ENCODE measurements at places on chromosomes 12 and 14. TPM values are rescaled to one million over a fixed set of nuclear protein-coding genes. Genes with fewer than 3 reads are reported as not detected.

BEGAIN gene
- total RNA-seq: 1.3 TPM

NDUFB1 gene
- total RNA-seq: 266 TPM

MYO1H gene
- total RNA-seq: not detected

KERA gene
- total RNA-seq: not detected

ETFBKMT gene
- 2.6 TPM for total RNA-seq

CLEC6A gene
- total RNA-seq: not detected

SLC38A1 gene
- total RNA-seq: 89.2 TPM

DNA sequence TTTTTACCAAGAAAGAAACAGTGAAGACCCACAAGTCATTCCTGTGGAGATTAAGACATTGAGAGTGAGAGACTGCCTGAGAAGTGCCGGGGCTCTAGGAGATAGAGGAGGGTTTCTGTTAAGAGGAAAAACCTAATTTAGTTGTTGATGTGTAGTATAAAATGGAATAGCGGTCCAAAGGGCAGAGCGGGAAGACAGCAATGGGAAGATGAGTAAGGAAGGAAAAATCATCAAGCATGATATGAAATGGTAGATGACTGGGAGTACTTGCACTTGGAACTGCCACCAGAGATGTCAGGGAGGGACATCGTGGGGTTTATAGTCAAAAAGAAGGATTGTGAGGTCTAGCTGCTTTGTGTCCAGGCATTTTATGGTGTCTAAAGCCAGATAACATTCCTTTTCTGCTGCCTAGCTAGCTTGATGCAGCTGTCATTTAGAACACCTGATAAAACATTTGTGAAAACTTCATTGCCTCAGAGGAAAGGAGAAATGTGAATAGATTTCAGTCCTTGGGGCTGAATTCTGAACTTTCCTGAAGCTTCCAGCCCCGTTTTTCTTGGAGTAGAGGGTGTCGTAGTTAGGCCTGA lies 20.1 kb upstream of the PSEN1 start:
- DNase-seq: no peak

DNA sequence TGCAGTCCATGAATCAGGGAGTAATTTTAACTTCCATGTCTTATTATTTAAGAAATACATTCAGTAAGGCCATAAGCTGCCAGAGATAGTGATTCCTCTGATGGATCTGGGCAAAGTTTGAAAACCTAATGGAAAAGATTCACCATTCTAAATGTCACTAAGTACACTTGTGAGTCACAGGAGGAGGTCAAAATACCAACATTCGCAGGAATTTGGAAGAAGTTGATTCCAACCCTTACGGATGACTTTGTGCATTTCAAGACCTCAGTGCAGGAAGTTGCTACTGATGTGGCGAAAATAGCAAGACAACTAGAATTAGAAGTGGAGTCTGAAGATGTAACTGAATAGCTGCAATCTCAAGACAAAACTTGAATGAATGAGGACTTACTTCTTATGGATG lies 69.8 kb downstream of the OSBPL8 start:
- DNase-seq: no peak

GRCh38 chr14:92436115-92436776 lies 77.3 kb upstream of the RIN3 start:
- no peak for DNase-seq

GRCh38 chr12:130796985-130797686 lies 41.9 kb downstream of the STX2 start:
- DNase-seq: no peak

DNA sequence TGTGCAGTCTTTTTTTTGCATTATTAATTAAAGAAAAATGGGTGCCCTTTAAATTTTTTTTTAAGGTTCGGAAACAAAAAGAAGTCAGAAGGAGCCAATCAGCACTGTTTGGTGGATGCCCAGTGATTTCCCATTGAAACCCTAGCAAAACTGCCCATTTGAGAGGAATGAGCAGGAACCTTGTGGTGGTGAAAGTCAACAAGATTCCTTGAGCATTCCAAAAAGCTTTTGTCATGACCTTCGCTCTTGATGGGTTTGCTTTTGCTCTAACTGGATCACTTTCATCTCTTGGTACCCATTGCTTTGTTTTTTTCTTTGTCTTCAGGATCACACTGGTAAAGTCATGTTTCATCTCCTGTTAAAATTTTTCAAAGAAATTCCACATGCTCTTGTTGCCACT lies 54.1 kb downstream of the ADIPOR2 start:
- DNase-seq: no peak

DNA sequence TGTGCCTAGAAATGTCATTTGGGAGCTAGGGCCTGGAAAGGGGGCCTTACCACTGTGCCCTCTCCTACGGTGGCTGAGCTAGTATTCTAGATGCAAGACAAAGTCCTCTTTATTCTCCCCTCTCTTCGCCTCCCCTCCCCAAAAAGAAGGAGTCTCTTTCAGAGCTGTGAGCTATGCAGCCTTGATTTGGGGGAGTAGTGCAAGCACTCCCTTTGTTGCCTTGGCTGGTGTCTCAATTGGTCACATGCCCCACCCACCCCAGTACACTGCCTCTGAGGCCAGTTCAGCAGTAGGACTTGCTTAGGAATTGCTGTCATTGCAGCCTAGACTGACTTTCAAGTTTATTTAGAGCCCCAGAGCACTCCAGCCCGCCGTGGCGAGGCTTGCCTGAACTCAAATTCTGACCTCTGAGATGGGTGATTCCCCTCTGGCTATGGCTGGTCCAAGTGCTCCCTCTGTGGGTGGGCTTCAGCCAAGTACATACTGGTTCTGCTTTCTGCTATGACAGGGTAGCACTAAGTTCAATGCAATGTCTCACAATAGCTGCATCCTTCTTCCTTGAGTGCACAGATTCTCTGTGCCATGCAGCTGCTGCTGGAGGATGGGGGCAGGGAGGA lies 37.0 kb upstream of the FBXO33 start:
- DNase-seq: no peak

DNA sequence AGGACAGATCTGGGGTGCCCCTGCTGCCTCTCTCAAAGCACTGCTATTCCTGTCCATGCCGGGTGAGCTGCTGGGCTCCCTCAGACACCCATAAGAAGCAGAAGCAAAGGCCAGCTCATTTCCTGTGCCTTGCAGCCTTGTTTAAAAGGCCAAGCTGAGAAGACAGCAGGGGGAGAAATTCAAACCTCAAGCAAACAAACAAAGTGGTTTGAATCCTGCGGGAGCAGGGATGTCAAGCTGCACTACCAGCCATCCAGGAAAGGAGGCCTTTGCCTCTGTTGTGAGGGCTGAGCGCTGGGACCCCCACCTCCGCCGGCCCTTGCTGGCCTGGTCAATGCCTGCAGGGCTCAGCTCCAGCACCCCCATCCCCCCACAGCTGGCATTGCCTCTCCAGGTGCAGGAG lies 176.5 kb downstream of the PIWIL1 start:
- no peak for DNase-seq

DNA sequence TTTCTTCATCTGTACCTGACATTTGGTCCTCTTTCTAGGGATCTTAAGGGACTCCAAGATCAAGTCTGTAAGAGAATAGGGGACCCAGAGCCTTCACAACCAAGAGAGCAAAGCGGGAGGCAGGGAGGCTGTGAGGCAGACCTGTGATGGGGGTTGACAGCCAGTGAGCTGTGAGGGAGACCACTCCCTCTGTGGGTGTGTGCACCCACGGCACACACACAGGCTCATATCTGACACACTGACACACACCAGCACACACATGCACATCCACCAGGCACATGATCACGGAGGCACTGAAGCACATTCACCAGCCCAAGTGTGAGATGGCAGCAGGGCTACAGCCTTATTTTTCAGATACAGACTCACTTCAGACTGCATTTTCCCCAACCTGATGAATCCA lies 55.2 kb downstream of the SPTB start:
- no peak for DNase-seq

- no peak for DNase-seq
Measured at GRCh38 chr14:30971586-30971985, 53.9 kb upstream of the AP4S1 start.

- DNase-seq: peak; percentile 49
Measured at GRCh38 chr12:69024413-69024812, 91.4 kb upstream of the CPM start.

GRCh38 chr14:105214324-105214915 lies 33.3 kb upstream of the NUDT14 start:
- no peak for DNase-seq

DNA sequence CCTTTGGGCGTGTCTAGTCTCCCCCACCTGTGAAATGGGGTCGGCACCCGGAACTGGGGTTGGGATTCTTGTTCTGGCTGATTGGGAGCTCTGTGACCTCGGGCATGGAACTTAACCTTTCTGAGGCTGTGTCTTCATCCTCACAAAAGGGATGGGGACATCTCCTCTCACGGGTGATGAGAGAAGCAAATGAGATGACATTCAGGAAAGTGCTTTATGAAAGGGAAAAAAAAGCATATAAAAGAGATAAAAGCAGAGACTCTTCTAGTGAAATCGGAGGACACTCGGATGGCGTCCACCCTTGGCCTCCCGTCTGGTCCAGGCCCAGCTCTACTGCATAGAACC lies 98.9 kb downstream of the LRRC74A start:
- no peak for DNase-seq

- DNase-seq: no peak
Measured at GRCh38 chr12:112370199-112370598, 12.0 kb downstream of the HECTD4 start.

GRCh38 chr12:56229082-56229481 lies 769 bp upstream of the SLC39A5 start:
- DNase-seq: no peak

- no peak for DNase-seq
Measured at GRCh38 chr12:46218322-46219095, 50.3 kb downstream of the SLC38A1 start.

DNA sequence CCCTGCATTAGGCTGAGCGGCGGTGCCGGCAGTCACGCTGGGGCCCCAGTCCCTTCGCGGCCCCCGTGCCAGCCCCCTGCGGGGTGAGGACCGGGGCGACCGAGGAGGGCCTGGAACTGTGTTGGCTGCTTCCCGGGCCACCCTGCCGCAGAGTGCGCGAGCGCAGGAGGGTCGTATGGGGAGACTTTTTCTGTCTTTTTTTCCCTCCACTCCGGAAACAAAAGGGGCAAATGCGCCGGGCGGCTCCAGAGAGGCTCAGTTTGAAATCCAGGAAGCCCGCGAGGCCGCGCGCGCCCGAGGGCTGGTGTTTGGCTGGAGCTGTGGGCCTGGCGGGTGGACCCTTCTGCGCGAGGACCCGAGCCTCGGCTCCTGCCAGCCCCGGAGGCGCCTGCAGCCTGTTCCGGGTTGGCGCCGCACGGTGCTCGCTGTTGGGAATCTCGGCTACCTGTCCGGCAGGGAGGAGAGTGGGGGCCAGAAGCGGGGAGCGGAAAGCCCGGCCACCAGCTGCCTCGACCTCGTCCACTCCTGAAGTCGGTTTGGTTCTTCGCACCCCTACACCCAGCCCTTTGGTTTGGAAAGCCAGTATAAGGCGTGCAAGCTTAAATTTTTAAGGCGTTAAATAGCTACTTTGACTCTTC lies 638 bp downstream of the PLEKHG3 start:
- DNase-seq: no peak

DNA sequence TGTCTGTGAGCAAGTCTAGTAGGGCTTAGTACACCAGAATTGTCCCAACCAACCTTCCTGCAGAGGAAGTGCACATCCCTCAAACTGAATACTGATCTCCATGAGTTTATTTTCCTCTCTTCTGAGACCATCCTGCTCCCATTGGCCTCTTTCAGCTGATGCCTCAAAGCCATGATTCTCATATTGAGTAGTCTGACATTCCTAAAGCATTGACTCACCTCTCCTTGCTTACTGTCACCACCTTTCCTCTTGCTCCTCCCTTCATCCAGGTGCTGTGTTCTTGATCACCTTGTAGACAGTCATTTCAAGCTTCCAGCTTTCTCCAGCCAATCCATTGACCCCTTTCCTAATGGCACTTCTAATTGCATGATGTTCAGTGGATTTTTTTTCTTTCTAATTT lies 583.7 kb upstream of the USP15 start:
- DNase-seq: no peak
